ENCODE measurements at places on chromosomes 6 and 20.
A peak's percentile ranks its signal among the peaks of the same experiment; 100 is the strongest.

DNA sequence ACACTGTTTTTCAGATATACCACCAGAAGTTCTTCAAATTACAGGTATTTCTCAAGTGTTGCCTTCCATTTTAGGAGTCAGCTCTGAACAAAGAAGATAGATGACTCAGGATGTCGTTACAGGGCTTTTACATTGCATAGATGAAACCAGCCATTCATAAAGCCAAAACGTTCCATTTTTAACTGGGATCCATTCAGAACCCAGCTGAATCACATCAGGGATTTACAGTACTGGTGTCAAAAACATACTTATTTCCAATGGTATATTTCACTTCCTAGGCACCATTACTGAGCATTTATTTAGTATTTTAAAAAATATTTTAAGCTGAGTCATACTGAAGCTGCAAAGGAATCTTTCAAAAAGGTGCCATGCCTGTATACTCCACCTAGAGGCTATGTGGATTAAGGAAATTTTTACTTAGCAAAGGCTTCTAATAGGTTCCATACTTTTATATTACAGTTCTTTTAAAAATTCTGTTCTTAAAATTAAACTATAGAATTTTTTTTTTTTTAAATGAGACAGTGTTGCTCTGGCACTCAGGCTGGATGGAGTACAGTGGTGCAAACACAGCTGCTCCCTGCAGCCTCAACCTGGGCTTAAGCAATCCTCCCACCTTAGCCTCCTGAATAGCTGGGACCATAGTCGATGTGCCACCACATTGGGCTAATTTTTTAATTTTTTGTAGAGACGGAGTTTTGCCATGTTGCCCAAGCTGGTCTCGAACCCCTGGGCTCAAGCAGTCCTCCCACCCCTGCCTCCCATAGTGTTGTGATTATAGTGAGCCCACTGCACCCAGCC lies 2.6 kb downstream of the ASF1A start:
- peaks cover 66% of the 10 kb centered on the region for H3K4me1 ChIP-seq
- peak overlapping the region; percentile 96 for H3K27ac ChIP-seq
- H3K27me3 ChIP-seq, result no peaks in the 10 kb centered on the region
- peak; percentile 78 for DNase-seq
- H3K4me3 ChIP-seq, result peak overlapping the region; percentile 94
- H3K36me3 ChIP-seq, result peaks cover 7% of the 10 kb centered on the region

DNA sequence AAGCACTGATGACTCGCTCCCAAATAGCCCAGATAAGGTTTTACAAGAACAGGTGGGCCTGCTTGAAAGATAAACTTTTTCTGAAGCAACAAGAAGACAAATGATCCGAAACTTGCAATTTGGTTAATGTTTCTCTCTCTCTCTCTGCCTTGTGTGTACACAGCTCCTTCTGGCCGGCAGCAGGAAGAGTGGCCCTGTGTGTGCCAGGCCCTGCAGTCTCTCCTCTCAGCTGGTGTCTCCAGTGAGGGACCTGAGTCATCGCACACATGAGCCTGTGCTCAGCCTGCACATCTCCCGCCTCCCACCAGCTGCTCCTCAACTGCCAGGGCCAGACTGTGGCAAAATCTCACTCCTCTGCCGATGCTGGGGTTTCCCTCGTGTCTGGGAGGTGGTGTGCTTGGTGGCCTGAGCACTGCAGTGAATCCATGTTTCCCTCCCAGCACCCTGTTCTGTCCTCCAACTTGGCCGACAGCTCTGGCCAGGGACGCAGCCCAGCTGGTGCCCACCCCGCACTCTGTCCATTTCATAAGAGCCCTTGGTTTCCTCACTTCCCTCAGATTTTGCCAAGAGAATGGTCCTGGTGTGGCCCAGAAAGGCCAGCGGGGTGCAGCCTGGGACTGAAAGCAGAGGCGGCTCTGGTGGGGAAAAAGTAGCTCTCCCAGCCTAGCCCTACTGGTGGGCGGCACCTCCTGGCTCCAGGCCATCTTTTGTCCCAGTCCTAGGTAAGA lies 49.4 kb downstream of the ERMARD start:
- H3K4me1 ChIP-seq, result peaks cover 80% of the 10 kb centered on the region
- peak; percentile 91 for DNase-seq
- peak overlapping the region; percentile 41 for H3K4me3 ChIP-seq
- H3K27me3 ChIP-seq, result no peaks in the 10 kb centered on the region
- peak overlapping the region; percentile 82 for H3K27ac ChIP-seq
- no peaks in the 10 kb centered on the region for H3K36me3 ChIP-seq

DNA sequence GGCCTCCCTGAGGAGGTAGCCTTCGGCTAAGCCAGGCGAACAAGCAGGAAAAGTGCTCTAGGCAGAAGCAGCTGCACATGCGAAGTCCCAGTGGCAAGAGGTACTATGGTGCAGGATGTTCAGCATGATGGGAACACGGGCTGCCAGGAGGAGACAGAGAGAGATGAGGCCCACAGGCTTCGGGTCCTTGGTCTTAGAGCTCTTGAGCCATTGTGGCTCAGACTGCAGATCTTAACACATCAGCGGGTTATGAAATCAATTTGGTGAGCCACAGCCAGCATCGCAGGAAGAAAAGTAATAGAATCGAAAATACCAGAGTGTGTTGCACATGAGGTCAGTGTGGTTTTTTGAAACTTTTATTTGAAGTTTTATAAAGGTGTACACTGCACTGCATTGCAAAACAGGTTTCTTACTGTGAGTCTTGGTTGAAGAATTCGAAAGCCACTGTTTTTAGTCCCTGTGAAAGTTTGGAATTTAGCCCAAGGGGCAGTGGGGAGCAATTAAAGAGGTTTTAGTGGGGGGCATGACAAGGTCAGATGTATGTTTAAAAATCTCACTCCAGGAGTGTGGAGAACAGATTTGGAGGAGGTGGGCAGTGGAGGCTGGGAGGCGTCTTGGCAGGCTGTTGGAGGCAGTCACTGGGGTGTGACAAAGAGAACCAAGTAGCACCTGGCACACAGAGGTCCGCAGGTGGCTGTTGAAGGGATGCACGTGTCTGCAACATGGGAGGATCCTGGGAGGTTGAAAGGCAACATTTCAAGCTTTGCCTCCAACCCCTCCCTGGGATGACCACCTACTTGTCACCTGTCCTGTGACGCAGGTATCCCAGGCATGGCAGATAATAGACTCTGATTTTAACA lies 69.3 kb downstream of the EYA2 start:
- no peak overlapping the region for H3K27ac ChIP-seq
- no peaks in the 10 kb centered on the region for H3K36me3 ChIP-seq
- no peak overlapping the region for H3K4me3 ChIP-seq
- H3K4me1 ChIP-seq, result peaks cover 13% of the 10 kb centered on the region

DNA sequence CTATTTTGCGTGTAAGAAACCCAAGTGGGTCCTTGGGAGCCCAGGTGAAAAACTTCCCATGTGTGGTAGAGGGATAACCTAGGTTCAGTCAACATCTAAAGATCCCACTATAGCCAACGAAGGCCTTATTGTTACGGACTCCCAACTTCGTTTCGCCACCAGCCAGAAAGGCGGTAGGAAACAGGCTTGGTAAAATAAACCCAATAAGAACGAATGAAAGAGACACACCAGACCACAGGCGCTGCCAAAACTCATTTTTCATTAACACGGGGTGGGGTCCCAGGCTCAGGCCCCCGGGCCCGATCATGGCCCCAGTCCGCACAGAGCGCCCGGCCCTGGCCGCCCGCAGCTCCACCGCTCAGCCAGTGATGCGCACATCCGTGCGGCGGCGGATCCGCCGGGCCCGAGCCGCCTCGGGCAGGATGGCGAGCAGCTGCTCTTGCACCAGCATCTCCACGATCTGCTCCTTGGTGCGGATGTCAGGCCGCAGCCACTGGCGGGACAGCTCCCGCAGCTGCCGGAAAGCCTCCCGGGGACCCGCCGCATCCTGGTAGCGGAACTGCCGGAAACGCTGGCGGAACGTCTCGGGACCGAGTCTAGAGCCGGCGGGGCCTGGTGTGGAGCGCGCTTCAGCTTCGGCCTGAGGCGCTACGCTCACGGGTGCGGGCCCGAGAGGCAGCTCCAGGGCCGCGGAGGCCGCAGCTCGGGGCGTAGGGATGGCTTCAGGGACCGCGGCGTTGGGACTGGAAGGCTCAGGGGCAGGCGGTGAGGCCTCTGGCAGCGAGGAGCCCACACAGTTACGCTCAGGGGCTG lies 709 bp downstream of the SCAND1 start:
- H3K27me3 ChIP-seq, result no peaks in the 10 kb centered on the region
- peak overlapping the region; percentile 97 for H3K4me3 ChIP-seq
- H3K36me3 ChIP-seq, result no peaks in the 10 kb centered on the region
- peaks cover 28% of the 10 kb centered on the region for H3K4me1 ChIP-seq
- H3K27ac ChIP-seq, result peak overlapping the region; percentile 97
- no peak for DNase-seq

DNA sequence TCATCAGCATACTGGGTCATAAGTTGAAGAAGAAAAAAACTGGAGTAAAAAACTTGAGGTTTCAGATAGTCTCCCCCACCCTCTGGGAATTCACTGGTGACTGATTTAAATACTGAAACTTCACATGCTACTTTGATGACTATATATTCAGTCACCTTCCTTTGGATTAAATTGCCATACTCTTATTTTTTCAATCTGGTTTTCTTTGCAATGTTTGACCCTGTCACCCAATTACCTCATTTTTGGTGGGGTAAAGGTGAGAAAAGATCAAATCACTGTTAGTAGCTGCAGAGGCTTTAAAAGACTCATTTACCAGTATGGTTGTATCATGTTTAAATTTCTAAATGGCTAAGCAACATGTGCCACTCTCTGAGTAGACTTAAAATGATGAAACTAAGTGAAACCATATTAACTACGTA lies 862.7 kb upstream of the FLRT3 start:
- no peak overlapping the region for H3K4me3 ChIP-seq
- DNase-seq, result no peak
- H3K27me3 ChIP-seq, result no peaks in the 10 kb centered on the region
- H3K27ac ChIP-seq, result no peak overlapping the region
